ENCODE measurements at places on chromosomes 16 and 17.

GRCh38 chr17:76678330-76678729, 32.4 kb downstream of the MXRA7 start:
- DNase-seq, result no peak

DNA sequence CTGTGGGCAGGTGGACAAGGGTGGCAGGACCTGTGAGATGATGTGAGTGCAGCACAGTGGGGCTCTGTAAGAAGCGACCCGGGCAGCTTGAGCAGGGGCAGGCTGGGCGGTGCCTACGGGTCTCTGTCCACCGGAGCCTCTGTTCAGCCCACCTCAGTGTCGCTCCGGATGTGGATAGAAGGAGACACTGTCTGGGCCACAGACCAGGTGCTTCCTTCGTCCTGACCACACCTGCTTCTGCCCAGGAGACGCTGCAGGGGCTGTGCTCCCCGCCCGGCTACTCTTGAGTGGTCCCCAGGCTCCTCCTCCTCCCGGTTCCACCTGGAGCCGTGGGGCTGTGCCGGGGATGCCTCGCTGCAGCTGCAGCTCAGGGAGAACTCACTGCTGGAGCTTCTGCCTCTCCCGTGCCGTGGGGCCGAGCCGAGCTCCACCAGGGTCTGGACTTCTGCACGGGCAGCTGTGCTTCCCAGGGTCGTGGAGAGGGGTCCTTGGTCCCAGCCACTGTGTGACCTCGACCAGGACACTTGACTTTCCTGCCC, 21.5 kb downstream of the METRNL start:
- peak; percentile 35 for DNase-seq

DNA sequence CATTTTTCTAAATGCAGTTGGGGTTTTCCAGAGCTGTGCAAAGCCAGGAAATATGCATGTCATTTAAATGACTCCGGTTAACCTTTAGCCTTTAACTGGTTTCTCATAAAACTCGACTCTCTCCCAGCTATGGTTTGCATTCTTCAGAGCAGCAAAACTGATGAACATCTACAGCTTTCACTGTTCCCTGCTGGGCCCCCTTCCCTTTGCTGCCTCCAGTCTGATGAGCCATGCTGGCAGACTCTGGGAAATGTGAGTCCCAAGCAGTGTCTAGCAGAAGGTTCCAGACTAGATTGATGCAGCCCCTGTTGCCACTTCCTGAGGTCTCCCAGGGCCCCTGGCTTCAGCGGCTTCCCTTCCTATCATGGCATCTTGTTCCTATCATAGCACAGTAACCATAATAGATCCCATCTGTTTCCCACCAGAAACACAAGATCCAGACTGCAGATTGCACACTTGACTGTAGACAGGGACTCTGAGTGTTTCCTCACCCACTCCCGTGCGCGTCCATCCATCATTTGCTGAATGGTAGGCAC, 135.4 kb downstream of the CLEC16A start:
- no peak for DNase-seq

GRCh38 chr17:65656390-65657250, 95.2 kb upstream of the AXIN2 start:
- no peak for DNase-seq

DNA sequence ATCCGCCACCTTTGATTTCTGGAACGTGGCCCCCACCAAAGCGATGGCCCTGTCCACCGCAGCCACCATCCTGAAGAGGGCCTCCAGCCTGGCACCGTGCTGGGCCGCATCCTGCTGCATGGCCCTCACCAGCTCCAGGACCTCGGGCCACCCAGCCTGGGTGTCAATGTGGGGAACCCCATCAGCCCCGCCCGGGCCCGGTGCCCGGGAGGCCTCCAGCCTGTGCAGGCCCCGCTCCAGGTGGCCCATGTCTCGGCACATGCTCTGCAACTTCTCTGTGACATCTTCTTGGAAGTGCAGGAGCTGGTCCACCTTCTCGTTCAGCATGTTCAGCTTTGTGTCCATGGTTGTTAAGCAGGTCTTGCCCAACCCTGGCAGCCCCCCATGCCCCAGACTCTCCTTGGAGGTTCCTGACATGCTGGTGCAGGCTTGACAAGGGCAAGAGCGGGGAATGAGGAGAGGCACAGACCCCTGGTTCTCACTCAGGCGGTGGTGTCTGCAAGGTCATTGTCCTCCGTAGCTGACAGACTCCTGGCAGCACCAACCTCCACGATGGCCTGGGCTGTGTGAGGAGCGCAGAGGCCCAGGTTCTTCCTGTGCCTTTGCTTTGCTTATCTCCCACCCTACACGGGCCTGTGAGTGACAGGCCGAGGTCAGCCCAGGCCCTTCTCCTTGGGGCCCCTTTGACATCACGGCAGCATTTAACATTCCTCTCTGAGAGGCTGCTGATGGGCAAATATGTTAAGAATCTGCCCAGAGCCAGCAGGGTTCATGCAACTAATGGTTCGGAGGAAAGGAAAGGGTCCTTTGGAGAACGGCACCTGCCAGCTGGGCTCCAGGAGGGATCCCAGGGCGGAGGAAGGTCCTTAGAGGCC, at the start of gene MYLK3:
Gene MYLK3, minus strand, starts transcription at position 568 of the 875 bp plus-strand sequence. Its CDS starts 151 bp downstream, at position 417.
- no peak for DNase-seq

DNA sequence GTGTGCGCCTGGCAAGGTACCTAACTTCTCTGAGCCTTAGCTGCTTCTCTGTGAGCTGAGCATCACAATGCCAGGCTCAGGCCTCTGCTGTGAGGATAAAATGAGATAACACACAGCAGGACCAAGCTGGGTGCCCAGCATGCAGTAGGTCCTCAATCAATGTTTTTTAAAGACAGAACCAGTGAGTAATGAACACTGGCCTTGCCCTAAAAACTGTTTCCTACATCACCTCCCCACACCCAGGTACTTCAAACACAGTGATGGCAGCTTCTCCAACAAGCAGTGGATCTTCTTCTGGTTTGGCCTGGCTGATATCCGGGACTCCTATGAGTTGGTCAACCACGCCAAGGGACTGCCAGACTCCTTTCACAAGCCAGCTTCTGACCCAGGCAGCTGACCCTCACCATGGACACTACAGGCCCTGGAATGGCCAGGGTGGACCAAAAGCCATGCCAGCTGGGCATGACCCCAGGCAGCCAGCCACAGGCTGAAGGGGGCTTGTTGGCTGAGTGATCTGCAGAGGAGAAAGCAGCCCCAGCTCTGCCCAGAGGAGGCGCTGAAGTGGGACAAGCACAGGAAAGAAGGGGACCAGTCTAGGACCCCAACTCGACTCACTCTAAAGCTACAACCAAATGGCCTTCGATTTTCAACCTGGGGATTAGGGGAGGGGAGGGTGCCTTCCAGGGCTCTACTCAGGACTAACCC, 3.9 kb downstream of the NAGS start:
- DNase-seq, result no peak

DNA sequence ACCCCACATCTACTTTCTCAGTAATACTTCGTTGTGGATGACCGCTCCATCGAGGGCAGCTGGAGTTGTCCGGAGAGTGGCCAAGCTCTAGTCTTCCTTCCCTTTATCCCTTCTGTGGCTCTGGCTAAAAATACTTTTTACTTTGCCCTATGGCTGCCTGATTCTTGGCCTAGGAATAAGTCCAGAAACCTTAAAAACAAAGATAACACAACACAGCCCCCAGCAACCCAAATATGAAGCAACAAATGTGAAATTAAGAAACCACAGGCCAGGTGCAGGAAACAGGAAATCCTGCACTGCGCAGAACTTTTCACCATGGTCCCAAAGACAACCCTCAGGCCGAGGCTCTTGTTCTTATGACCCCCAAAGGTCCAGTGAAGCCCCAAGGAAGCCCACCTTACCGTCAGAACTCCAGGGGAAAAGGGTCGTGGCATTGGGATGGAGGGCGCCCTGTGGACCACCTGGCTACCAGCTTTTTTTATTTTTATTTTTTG, 26.0 kb downstream of the TK2 start:
- no peak for DNase-seq

All from NCI-H1436 treated with DMSO at 0.1 percent for 48 hours (cell line).